ENCODE measurements at places on chromosomes 2 and 18.
A peak's percentile ranks its signal among the peaks of the same experiment; 100 is the strongest.

DNA sequence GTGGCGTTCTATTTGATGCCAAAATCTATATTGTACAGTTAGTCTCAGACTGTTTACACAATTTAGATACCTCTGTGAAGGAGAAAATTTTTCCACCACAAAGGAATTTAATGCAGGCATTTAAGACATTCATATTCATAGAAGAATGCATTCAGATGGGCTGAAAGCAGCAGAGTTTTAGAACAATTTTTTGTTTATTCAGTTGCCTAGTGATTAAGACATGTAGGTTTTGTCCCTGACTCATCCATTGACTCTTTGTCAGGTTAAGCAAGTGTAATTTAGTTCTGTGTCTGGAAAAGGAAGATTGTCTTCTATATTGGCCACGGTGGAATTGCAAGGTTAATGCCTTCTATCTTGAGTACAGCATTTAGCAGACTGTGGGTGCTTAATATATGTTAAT lies 515.0 kb downstream of the PARD3B start:
- DNase-seq: peak; percentile 7

DNA sequence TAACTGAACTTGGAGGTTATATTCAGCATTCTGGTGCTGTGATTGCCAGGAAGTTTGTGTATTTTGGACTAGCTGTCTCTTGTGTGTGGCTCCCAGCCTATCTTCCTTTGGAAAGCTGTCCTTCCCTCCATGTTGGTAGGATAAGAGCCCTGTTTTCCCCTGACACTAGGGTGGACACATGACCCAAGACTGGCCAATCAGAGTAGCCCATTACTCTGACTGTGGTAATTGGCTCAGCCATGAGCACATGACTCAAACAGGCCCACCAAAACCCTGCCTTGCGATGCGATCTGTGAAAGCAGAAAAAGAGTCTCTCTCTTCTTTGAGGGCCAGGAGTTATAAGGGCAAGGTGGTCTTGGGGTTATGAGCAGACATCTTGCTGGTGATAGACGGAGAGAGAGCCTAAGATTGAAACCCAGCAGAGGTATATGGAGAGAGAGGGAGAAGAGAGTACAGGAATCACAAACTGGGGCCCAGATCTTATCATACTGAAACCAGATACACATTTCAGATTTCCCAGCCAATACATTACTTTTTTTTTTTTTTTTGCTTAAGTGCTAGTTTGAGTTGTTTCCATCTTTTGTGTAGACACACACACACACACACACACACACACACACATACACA lies 45.3 kb upstream of the SERPINE2 start:
- DNase-seq: no peak

- peak; percentile 33 for DNase-seq
Observed at GRCh38 chr2:16513626-16514025, 152.0 kb downstream of the CYRIA start.

DNA sequence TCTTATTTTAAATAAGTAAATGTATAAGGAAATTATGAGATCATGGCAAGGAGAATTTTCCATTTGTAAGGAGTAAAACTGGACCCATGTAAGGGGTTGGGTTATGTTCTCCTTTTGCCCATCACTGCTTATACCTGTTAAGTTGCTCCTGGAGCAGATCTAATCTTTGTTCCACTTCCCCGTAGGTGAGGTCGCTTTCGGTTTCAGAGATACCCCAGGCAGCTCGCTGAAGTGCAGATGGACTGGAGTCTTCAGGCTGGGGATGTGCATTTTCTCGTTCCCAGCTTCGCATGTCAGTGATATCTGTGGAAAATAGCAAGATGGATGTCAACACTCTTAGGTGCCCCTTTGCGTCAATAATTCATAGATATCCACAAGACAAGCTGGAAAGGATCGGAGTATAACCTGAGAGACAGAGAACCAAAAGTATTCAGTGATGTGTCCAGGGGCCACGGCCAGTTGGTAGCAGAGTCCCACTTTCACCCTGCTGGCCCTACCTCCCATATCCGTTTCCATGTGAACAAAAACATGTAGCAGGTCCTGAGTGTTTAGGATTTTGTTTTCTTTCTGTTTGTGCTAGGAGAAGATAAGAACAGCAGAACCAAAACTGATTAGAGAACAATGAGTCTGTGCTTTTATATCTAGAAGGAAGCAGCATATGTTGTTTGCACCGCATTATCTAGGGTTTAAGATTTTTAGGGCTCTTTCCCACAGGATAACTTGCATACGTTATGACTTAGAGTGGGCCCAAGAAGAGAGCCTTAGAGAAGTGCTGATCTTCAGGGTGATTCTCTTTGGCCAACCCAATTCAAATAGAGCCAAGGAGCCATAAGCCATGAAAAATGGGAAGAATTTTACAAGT lies 36.0 kb downstream of the GCA start:
- no peak for DNase-seq

GRCh38 chr2:233470839-233471238 lies 95.7 kb downstream of the USP40 start:
- no peak for DNase-seq

DNA sequence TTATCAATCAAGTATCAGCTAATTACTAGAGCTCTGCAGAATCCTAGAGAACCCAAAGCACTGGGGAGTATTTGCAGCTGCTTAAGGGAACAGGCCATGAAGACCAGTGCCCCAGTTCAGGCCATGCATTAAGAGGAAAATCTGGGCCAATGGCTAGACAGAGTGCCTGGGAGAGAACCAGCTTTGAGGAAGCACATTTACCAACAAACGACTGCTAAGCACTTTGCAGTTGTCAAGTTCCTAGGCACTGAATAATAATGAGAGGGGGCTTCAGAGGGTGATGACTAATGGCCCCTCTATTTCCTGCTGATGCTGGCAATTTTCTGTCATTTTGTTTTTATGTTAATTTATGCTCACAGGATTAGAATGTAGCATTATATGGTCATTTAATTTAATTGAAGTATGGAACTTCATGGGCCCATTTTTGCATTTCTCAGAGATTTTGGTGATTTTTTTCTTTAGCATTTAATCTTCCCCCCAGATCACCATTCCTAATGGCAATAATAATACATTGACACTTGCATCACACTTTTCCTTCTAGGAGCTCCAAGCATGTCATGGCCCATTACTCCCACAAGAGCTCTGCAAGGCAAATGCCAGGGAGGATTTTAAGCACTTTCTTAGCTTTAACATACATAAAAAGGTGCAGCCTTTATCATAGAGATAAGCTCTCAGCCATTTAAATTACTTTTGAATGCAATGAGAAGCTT lies 147.7 kb upstream of the SPATS2L start:
- DNase-seq: no peak

GRCh38 chr18:398935-399630 lies 101.4 kb downstream of the COLEC12 start:
- DNase-seq: no peak

GRCh38 chr18:50802141-50802540 lies 17.7 kb downstream of the MRO start:
- no peak for DNase-seq

DNA sequence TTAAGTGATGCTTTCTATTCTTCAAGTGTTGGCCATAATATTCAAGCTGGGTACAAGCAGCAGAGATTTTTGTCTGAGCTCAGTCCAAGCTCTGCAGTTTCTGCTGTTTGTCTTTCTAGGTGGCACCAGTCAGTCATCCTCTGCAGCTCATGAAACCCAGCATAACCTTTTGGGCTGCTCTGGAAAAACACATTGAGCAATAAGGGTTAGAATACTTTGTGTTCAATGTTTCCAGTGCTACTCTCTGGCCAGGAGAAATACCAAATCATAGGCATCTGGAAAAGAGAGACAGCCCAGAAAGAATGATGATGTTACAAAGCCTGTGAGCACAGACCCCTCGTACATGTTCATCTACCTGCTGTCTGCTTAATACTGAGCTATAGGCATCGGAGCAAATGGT lies 19.5 kb upstream of the WIPF1 start:
- no peak for DNase-seq

DNA sequence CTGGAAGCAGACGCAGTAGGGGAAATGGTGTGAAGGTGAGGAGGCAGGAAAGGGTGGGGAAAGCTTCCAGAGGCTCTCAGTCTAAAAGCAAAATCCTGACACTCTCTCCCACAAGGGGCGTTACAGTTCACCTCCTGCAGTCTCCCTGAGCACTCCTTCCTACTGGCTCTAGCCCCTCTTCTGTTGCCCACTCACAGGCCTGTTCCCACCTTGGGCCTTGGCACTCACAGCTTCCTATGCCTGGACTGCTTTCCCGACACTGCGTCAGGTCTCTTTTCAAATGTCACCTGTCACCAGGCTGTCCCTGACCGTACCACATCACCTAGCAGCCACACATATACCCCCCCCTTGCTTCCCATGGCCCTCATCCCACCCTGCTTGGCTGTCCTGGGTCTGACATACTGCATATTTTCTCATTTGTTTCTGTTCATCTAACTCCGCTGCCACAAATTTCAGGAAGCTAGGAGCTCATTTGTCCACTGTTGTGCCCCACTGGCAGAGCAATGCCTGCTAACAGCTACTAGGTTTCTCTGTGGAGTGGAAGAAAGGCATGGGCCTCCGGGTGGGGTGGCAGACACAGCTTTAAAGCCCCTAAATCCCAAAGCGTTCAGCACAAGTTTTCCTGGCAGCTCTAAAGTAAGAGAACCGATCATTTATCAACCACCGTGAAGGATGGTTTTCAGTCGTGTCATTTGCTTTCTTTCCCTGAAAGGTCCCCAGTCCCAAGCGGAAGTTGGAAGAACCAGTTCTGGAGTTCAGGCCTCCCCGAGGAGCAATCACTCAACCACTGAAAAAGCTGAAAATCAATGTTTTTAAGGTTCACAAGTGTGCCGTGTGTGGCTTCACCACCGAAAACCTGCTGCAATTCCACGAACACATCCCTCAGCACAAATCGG lies 118.8 kb downstream of the ZNF532 start:
- DNase-seq: no peak

GRCh38 chr2:31286961-31287550 lies 53.1 kb downstream of the EHD3 start:
- DNase-seq: no peak

DNA sequence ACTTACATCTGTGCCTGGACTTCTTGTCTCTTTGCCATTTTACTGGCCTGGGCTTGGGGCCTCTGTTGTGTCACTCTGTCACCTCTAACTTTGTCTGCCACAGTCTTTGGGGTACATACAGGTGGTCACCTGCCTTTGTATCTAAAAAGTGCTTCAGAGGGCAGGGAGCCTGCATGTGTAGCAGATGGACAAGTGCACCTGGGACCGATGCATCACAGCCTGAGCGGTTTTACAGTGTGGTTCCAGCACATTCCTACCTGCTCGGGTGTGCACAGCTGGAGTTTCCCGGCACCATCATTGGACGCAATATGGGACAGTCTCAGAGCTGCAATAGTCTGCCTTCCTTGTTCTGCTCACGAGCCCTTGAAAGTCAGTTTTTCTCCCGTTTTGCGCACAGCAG lies 249.8 kb upstream of the RAB12 start:
- DNase-seq: no peak

DNA sequence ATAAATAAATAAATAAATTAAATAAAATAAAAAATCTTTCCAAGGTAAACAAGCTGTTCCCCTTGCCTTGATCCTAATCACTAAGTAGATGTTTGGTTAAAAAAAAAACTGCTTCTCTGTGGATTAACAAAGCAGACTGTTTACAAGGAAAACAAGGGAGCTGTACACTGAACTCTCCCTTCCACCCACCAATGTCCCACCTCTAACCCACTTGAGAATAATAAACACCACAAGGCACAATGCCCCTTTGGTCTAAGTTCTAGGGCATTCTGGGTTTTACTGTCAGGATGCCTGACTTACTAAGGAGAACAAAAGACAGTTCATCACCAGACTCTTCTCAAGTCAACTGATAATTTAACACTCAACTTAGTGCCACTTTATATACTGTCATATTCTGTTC lies 83.5 kb downstream of the NCKAP1 start:
- DNase-seq: no peak

- no peak for DNase-seq
Observed at GRCh38 chr2:30680121-30680520, 127.1 kb downstream of the CAPN13 start.

DNA sequence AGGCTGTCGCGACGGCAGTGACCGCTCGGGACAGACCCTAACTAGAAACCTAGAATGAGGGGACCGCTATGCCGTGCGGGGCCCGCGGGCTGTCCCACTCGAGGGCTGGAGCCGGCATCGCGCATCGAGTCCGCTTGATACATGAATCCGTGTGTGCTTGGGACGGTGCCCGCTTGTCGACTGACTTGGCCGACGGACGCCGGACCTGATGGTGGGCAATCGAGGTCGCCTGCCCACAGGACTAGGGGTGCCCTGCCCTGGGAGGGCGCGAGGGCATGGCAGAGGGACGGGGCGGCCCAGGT lies 749 bp upstream of the PTMA start:
- DNase-seq: no peak

GRCh38 chr2:15834381-15835031 lies 105.8 kb upstream of the MYCN start:
- no peak for DNase-seq

DNA sequence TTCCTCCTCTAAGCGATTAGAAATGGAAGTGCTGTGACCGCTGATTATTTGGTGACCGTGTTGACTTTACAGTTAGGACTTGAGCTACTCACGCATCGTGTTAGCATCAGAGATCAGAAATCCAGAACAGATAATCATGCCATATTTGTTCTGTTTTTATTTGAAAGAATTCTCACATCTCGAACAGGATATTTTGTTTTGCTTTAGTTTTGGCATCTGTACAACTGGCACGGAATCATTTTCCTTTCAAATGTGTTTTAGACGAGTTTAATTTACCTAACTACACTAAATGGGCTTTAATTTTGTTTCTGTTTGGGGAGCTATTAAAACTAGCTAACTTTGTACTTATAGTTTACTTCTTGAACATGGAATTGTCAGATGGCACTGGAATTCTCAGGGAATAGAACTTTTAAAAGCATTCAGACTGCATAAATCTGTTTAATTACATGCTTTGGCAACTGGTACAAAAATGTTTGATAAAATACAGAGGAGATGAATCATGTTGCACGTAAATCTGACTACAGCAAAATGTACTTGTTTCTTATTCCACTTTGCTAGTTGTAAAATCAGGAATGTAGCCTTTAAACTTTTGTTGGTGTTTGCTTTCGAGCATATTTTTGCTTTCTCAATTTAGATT lies 1.4 kb downstream of the ITPRID2 start:
- peak; percentile 75 for DNase-seq

- peak; percentile 16 for DNase-seq
Observed at GRCh38 chr2:240640939-240641338, 15.7 kb downstream of the GPR35 start.

DNA sequence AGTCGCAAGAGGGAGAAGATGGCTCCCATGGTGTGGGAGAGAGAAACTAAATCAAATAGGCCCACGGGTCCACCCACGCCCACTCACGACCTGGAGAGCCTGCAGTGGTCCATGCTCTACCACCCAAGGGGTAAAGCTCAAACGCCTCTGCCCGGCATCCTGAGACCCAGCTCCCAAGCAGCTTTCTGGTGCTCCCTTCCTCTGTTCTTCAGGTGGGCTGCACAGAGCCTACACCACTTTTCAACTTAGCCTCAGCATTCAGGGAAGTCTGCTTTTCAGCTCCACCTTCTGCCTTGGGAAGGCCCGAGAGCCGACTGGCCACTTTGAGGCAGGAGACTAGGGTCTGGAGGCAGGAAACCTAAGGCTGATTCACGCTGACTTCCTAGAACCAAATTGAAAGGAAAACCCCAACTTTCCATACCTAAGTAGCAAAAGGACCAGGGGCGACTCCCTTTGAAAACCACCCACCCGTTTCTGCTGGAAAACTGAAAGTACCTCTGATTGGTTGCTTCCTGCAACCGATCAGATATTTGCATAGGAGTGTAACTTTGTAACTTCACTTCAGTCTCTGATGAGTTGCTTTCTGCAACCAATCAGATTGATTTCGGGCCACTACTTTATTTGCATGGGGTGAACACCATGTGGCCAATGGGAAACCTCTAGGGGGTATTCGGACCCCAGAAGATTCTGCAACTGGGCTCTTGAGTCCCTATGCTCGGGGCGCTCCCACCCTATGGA lies 26.8 kb upstream of the SPATA3 start:
- DNase-seq: no peak

Data from RKO (cell line).